ENCODE measurements at places on chromosomes 2 and 18. TPM values are rescaled to one million over a fixed set of nuclear protein-coding genes. Genes with fewer than 3 reads are reported as not detected.
A peak's percentile ranks its signal among the peaks of the same experiment; 100 is the strongest.

DNA sequence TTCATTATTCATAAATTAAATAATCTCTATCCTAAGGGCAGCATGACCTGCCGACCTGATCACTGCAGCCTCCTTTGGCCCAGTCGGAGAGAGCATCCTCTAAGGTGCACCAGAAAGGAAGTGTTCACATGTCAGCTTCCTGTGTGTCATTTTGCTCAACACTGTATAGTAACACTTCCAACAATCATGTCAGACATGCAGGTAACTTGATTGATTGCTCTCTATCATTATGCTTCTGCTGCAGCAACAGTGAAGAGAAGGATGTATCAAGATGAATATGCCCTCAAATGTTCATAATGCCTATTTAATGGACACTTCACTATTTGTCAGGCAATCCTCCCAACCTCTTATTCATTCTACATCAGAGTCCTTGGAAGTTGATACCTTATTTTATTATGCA, 332.3 kb downstream of the CDH7 start:
- no peak for DNase-seq

- no peak for DNase-seq
These were observed 100.1 kb downstream of the THADA start for GRCh38 chr2:43495727-43496126.

The CDH2 gene
- total RNA-seq: 30.2 TPM

- DNase-seq: no peak
These were observed 52.4 kb downstream of the TNS1 start for GRCh38 chr2:217950401-217950871.

- no peak for DNase-seq
These were observed 584.0 kb downstream of the SATB2 start for GRCh38 chr2:198873503-198874471.

- no peak for DNase-seq
These were observed 47.0 kb downstream of the CHRNA1 start for GRCh38 chr2:174717273-174717672.

DNA sequence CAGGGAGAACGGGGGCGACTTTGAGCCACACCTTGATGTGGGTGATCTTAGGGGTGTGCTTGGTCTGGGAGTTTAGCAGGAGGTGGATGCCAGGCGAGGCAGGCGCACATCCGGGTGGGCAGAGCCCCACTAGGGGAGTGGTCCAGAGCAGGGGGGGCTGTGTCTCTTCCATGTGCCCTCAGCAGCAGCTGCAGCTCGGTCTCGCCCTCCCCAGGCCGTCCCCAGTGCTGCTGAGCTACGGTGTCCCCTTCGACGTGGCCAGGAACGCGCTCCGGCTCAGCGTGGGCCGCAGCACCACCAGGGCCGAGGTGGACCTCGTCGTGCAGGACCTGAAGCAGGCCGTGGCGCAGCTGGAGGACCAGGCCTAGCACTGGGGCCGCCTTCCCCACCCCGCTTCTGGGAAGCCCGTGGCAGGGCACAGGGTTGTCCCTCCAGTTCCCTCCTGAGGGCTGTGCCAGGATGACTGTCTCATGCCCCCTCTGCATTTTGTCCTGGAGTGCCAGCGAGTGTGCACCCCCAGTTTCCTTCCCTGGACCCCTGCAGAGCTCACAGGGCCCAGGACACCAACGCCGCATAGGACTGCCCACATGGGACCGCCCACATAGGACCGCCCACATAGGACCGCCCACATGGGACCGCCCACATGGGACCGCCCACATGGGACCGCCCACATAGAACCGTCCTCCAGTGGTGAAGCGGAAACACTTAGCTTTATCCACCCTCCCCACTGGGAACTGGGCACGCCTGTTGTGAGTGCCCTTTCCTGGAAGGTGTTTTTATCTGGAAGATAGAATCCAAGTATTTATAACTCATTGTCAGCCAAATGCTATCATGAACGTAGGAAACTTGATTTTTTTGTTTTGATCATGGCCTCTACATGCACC, 1.9 kb upstream of the ESPNL start:
- DNase-seq: peak; percentile 86

The PSMG2 gene
- total RNA-seq: 74.4 TPM

The REEP1 gene
- total RNA-seq: 4.8 TPM

The UXS1 gene
- 50.9 TPM for total RNA-seq

- DNase-seq: no peak
These were observed 12.5 kb downstream of the ITM2C start for GRCh38 chr2:230877116-230877758.

DNA sequence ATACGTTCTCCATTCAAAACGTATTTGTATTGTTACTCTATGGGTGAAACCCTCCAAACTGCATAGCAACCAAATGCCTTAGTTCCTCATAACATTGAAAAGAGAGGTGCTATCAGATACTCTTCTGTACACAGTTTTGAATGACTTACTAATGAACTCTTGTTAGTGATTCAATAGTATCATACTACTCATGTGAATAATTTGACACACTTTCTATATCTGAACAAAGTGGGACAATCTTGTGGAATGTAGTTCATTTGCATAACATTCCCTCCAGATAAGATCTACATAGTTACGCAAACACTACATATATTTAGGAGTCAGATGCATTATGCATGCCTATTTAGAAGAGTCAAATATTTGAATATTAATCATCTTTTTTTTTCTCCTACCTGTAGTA, 232.0 kb upstream of the NRXN1 start:
- DNase-seq: no peak

The ACTG2 gene
- total RNA-seq: 0.59 TPM

The PTMA gene
- 1,722 TPM for total RNA-seq

GRCh38 chr2:217996361-217996760, 6.4 kb downstream of the TNS1 start:
- DNase-seq: peak; percentile 60

The CDH19 gene
- not detected for total RNA-seq

DNA sequence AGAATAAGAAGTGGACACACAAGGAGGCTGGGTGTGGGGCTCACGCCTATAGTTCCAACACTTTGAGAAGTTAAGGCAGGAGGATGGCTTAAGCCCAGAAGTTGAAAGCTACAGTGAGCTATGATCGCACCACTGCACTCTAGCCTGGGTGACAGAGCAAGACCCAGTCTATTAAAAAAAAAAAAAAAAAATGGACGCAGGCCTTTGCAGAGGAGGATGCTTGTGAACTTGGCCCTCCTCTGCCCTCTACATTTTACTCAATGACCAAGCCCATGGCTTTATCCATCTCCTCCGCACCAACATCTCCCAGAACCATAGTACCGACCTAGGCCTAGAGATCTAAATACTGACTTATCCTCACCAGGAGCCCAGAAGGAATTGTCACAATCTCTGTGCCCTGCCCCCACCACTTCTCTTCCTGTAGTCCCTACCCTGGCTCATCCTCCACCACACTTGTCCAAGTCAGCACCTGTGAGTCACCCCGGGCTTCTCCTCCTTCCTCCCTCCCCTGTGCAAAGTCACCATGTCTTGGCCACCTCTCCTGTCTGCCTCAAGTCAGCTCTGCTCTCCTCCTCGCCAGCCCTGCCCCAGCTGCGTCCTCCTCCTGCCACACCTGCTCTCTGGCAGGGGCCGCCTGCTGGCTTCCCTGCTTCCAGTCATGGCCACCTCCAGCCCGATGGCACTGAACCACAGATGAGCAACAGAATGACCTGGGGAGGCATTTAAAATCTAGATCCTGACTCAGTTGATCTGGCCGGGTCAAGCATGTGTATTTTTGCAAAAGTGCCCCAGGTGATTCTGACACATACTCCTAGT, 35.8 kb upstream of the ASPRV1 start:
- DNase-seq: no peak

The CAPN14 gene
- total RNA-seq: 0.13 TPM

DNA sequence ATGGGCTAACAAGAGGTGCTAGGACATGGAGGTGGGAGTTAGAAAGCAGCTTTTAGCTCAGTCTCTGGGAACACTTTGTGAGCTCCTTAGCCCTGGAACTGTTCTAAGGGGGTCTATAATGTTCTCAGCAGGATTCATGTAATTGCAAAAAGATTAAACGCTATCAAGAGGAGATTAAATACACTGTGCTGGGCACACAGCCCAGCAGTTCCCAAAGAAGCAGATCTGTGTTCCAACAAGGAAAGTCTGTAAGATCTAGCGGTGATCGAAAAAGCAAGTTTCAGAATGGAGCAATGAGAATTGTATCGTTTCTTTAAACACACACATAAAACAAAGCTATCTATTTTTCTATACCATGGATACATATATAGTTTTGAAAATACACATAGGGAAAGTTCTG, 2.4 kb upstream of the ARID5A start:
- DNase-seq: no peak

DNA sequence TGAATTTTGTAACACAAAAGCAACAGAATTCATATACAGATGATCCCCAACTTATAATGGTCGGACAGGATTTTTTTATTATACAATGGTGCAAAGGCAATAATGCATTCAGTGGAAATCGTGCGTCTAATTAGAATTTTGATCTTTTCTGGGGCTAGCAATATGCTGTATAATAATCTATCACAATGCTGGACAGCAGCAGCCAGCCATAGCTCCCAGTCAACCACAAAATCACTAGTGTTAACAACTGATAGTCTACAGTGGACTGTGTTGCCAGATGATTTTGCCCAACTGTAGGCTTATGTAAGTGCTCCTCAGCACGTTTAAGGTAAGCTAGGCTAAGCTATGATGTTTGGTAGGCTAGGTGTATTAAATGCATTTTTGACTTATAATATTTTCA, 399.0 kb upstream of the SLC39A10 start:
- no peak for DNase-seq

The ALLC gene
- not detected for total RNA-seq

The CHMP1B gene
- total RNA-seq: 19.1 TPM

The FNDC4 gene
- total RNA-seq: 1.3 TPM

- DNase-seq: no peak
These were observed 20.7 kb upstream of the COPS8 start for GRCh38 chr2:237065071-237065377.

GRCh38 chr18:49019446-49020045, 68.8 kb upstream of the SMAD7 start:
- DNase-seq: no peak

- DNase-seq: no peak
These were observed 238.6 kb downstream of the SEPTIN10 start for GRCh38 chr2:109375131-109375561.

The EGR4 gene
- 1.9 TPM for total RNA-seq

- DNase-seq: no peak
These were observed 29.9 kb upstream of the RUFY4 start for GRCh38 chr2:218039171-218039570.

- no peak for DNase-seq
These were observed 34.0 kb upstream of the MREG start for GRCh38 chr2:216047397-216047796.

- DNase-seq: no peak
These were observed 221.7 kb downstream of the SOX11 start for GRCh38 chr2:5913711-5914395.

The KLF7 gene
- 16.4 TPM for total RNA-seq

The KCNE4 gene
- total RNA-seq: 68.0 TPM

- peak; percentile 3 for DNase-seq
These were observed 14.6 kb upstream of the RIT2 start for GRCh38 chr18:43129946-43130524.

- no peak for DNase-seq
These were observed 45.7 kb upstream of the NEMP2 start for GRCh38 chr2:190579915-190580846.

The B4GALT6 gene
- 6.0 TPM for total RNA-seq

DNA sequence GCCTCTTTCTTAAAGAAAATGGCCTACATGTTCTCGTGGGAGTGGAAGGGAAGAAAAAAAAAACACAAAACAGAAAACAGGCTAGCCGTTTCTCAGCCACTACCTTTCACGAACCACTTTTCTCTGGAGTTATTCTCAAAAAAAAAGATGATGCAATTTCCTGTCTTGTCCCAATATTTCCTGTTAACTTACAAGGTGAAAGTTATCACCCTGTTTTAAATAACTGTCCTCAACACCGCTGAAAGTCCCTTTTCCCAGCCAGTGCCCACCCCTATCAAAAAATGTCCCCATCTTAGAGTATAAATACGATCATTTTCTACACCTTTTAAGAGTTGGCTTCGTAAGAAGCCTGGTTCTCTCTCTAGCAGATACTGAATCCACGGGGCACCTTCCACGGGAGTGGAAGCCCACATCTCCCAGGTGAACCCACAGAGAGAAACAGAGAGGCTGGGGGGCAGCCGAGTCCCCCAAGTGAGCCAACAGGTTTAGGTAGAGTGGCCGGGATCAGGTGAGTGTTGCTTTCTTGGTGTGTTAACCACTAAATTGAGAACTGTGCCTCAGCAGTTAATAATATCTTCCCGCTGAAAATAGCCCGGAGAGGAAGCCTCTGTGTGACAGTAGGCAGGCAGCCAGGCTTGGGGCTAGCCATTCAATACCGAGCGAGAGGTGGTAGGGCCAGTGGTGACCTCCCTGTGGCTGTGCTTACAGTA, 15.9 kb downstream of the SMAD7 start:
- peak; percentile 69 for DNase-seq

DNA sequence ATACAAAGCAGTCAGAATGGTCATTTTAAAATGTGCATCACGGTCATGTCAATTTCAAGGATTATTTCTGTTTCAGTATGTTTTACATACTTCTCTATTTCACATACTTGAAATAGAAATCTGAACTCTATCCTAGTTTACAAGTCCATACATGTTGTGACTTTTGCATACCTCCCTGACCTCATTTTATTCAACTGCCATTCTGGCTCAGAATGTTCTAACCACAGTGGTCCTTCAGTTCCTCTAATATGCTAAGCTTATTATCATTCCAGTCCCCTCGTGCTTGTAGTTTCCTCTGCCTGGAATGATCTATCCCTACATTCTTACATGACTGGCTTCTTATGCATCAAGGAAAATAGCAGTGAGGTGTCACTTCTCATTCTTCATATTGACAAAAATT, 295.6 kb downstream of the KIAA1328 start:
- no peak for DNase-seq

- no peak for DNase-seq
These were observed 169.3 kb downstream of the TMEM200C start for GRCh38 chr18:5726011-5726410.

DNA sequence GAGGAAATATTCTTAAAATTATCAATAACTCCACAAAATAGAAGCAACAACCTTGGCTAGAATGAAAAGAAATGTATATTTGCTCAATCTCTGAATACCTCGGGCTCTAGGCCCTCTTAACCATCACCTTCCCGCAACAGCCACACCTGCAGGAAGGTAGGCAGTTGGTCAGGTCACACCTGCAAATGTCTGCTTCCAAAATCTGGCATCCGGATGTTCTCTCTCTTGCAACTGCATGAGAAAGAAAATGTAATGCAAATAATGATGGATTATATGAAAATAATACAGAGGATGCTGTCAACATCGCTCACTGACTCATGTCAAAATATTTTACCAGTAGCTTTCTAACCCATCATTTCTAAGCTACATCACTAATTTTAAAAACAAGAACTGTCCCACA, 148.3 kb downstream of the SATB2 start:
- no peak for DNase-seq

- DNase-seq: no peak
These were observed 40.2 kb downstream of the POLR1A start for GRCh38 chr2:86065512-86065911.

Measured in A673 (cell line).